ENCODE measurements at places on chromosomes 7 and 10.

DNA sequence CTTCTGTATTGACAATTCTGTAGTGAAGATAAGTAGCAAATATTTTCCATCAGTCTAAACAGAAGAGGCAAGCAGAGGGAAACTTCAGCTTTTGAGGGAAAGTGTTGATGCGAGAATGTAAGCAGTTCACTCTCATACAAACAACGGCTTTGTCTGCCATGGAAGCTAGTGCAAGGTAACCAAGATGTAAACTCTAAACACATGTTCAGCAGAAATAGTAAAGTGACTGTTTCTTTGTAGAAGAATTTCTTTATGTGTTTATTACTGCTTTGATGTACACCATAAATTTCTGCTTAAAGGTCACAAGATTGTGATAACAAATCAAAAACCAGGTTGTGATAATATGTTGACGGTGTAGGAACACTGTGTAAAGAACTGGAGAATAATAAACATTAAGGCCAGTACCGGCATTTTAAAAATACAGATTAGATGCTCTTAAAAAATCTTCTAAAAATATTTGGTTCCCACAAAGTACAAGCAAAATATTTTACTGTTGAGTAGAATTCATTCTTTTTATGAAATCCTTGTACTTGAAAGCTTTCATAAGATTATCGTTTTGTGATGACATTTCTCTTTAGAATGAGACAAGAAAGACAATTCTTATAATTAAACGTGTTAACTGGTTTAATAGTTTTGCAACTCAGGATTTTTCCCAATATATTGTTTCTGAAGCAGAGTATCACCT is 34.2 kb downstream of the SEMA3C start:
- DNase-seq = no peak
- no peak overlapping the region for H3K27ac ChIP-seq
- H3K27me3 ChIP-seq = no peaks in the 10 kb centered on the region
- no peaks in the 10 kb centered on the region for H3K4me1 ChIP-seq

DNA sequence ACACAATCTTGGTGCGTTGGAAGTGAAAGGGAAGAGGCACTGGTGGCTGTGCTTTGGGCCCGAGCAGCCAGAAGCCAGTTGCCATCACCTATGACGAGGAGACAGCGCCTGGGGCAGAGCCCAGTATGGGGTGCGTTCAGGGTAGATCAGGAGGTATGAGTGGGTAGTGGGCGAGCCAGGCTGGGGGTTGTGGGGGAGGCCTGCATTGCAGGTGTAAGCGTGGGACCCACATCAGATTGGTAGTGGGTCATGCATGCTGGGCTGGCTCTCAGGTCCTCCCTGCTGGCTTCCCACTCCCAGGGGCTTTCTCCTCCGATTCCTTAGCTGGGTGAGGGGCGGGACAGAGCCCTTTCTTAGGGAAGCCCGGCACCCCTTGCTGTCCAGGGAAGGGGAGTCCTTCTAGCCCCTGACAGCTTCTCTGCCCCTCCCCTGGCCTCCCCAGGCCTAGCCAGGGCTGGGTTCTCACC is 445 bp upstream of the PVRIG start:
- no peak overlapping the region for H3K27ac ChIP-seq
- H3K27me3 ChIP-seq = no peaks in the 10 kb centered on the region
- H3K4me3 ChIP-seq = no peak overlapping the region
- peaks cover 2% of the 10 kb centered on the region for H3K36me3 ChIP-seq
- H3K4me1 ChIP-seq = peaks cover 4% of the 10 kb centered on the region

DNA sequence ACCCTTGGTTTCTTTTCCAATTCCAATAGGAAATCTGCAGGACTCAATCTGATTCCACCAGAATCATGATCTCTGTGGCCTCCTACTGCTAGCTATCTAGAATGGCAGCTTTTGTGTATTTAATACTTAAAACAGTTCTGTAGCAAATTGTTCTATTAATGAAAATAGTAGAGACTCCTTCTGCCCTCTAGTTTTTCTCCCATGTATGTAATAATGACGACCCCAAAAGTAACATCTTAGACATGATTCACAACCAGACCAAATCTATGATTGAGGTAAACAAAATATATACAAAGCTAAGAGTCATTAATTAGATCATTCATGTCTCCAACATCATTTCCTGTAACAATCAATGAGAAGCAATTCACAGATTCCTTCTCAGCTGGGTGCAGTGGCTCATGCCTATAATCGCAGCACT is 259.1 kb upstream of the MKLN1 start:
- H3K36me3 ChIP-seq = no peaks in the 10 kb centered on the region
- H3K4me3 ChIP-seq = no peak overlapping the region
- H3K27ac ChIP-seq = no peak overlapping the region
- no peak for DNase-seq

DNA sequence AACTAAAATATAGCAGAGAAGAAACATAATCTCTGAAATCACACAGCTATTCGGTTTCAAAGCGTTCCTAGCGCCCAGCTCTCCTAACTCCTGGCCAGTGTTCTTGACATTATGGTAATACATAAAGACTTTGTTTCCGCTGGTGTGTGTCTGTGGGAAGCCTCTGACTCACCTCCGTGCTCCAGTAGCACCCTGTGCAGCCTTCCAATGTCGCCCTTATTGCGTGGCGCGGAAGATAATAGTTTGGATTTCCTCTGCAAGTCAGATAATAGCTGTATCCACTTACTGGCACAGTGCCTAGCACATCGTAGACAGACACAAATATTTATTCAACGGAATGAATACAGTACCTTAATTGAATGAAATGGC is 570 bp downstream of the BMS1 start:
- peaks cover 30% of the 10 kb centered on the region for H3K36me3 ChIP-seq
- peak overlapping the region; percentile 94 for H3K27ac ChIP-seq
- no peak for DNase-seq
- peaks cover 6% of the 10 kb centered on the region for H3K4me1 ChIP-seq
- H3K27me3 ChIP-seq = no peaks in the 10 kb centered on the region

DNA sequence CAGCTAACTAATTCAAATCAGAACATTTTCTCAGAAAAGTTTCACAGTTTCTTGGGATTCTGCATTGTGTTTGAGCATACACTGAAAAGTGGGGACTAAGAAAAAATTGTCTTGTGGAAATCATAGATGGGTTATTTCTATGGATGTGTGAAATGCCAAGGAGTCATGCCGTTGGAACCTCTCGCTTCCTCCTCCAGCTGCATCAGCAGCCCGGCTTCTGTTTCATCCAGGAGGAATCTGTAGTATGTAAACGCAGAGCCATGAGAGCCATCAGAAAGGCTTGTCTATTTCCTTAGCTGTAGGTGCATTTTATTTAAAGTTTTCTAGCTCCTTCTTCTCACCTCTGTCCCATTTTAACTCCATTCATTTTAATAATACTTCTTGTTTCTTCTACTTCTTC is 1144.1 kb downstream of the GATA3 start:
- no peak overlapping the region for H3K4me3 ChIP-seq
- no peak for DNase-seq
- peaks cover 57% of the 10 kb centered on the region for H3K27me3 ChIP-seq
- H3K4me1 ChIP-seq = no peaks in the 10 kb centered on the region
- no peak overlapping the region for H3K27ac ChIP-seq
- H3K36me3 ChIP-seq = no peaks in the 10 kb centered on the region

GRCh38 chr7:27961255-27961654 is 219.3 kb downstream of the JAZF1 start:
- H3K4me1 ChIP-seq = no peaks in the 10 kb centered on the region
- DNase-seq = peak; percentile 7
- no peaks in the 10 kb centered on the region for H3K36me3 ChIP-seq
- H3K27ac ChIP-seq = no peak overlapping the region
- H3K27me3 ChIP-seq = peaks cover 7% of the 10 kb centered on the region

GRCh38 chr10:117112220-117112619 is 25.9 kb downstream of the VAX1 start:
- H3K4me3 ChIP-seq = no peak overlapping the region
- H3K4me1 ChIP-seq = no peaks in the 10 kb centered on the region
- DNase-seq = no peak
- peaks cover 32% of the 10 kb centered on the region for H3K27me3 ChIP-seq

DNA sequence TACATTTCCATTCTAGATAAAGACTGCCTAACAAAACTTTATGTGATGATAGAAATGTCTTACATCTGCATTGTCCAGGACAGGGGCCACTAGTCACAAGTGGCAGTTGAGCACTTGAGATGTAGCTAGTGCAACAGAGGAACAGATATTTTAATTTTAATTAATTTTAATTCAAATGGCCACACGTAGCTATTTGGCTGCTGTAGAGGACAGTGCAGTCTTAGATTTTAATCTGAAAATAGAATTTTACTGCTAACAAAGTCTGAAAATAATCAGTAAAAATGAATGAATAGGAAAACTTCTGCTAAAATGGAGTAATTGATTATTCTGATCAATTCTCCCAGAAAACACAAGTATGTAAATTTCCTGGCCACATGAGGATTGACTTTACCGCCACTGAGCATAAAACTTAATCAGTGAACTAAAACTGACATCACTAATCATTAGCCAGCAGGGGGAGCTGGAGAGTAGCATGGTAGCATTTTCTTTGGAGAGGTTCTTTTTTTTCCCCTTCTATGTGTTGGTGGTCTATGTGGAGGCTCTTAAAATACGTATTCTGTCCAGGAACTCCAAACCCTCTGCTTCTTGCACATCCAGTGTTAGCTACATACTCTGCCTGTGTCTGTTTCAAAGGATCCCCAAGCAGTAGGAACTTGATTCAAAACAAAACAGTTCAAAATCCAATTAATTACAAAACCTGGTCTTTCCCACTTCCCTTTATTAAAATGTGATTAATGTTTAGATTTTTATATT is 52.1 kb downstream of the TSPAN12 start:
- no peak overlapping the region for H3K27ac ChIP-seq
- no peak overlapping the region for H3K4me3 ChIP-seq
- no peaks in the 10 kb centered on the region for H3K27me3 ChIP-seq
- DNase-seq = peak; percentile 85
- no peaks in the 10 kb centered on the region for H3K36me3 ChIP-seq

- no peaks in the 10 kb centered on the region for H3K36me3 ChIP-seq
- no peaks in the 10 kb centered on the region for H3K4me1 ChIP-seq
Measured at GRCh38 chr7:42414941-42415505, 178.0 kb upstream of the GLI3 start.

DNA sequence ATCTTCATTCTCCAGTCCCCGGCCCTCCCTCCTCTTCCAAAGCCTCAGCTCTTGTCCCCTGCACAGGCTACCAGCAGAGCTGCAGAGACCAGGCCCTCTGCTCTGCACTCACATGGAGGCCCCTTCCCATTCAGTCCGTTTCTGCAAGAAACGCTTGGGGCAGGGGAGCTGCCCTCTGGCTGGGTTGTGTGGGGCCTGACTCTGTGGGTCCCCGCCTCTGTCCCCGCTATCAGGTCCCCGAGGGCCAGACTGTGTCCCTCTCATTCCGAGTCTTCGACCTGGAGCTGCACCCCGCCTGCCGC is 1.5 kb downstream of the PCOLCE start:
- H3K4me1 ChIP-seq = peaks cover 21% of the 10 kb centered on the region
- peak overlapping the region; percentile 59 for H3K4me3 ChIP-seq
- peak overlapping the region; percentile 60 for H3K27ac ChIP-seq
- peak; percentile 42 for DNase-seq
- no peaks in the 10 kb centered on the region for H3K27me3 ChIP-seq

DNA sequence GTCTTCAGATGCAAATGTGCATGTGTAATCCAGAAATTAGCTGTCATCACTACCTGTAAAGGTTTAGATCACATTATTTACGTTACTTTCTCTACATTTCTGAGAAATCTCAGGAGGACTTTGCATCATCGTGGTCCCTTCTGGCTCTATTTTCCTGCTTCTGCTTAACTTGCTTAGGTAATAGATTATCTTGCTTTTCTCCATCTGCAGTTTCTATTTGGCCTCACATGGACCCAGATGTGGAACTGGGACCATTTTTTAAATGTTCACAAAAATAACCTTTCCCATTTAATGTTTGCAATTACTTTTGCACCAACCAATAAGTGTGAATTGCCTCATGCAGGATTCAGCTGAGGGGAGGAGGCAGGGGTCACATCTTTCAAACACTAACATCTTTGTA is 278.4 kb upstream of the SEMA3C start:
- H3K36me3 ChIP-seq = no peaks in the 10 kb centered on the region
- no peaks in the 10 kb centered on the region for H3K4me1 ChIP-seq
- H3K27me3 ChIP-seq = no peaks in the 10 kb centered on the region
- no peak for DNase-seq
- H3K27ac ChIP-seq = no peak overlapping the region

- H3K4me1 ChIP-seq = no peaks in the 10 kb centered on the region
- H3K36me3 ChIP-seq = no peaks in the 10 kb centered on the region
Measured at GRCh38 chr7:47406801-47407129, 175.1 kb downstream of the TNS3 start.

DNA sequence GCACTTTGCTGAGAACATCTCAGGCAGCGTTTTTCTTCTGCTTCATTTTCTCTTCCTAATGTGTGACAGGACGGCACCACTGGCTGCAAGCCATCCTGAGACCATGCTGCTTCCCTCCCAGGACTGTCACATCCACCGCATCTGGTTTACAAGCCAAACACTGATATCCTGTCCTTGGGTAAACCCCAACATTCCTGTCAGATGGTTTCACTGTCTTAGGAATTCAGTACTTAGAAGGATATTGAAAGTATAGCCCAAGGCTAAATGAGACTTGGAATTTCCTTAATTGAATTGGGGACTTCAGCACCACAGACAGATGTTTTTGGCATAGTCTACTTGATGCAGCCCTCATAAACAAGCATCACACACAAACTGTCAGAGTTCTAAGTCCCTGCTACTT is 74.2 kb upstream of the PLXNA4 start:
- no peak for DNase-seq
- H3K27me3 ChIP-seq = no peaks in the 10 kb centered on the region
- peaks cover 11% of the 10 kb centered on the region for H3K4me1 ChIP-seq
- no peaks in the 10 kb centered on the region for H3K36me3 ChIP-seq

GRCh38 chr10:103276251-103276895 is 565 bp upstream of the INA start:
- H3K27me3 ChIP-seq = peaks cover 85% of the 10 kb centered on the region
- DNase-seq = no peak
- peak overlapping the region; percentile 38 for H3K4me3 ChIP-seq

GRCh38 chr7:68014031-68014736 is 1017.6 kb downstream of the TYW1 start:
- H3K27me3 ChIP-seq = peaks cover 4% of the 10 kb centered on the region
- H3K4me3 ChIP-seq = no peak overlapping the region
- H3K36me3 ChIP-seq = no peaks in the 10 kb centered on the region

DNA sequence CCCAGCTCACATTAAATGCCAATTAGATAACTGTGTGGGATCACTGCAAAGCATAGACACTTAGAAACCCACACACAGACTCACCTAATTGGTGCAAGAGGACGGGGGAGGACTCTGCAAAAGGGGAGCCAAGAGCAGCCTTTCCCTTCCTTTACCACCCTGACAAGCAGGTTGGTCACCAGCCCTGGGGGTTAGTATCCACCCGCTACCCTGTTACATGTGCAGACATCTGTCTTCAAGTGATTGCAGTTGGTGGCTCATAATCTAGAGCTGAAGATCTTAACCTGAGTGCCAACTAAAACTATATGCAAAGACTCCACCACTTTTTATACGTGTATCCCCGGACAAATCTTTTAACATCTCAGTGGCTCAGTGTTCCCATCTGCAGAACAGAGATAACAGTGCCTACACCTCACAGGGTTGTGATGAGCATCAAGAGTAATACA is 56.9 kb downstream of the SORBS1 start:
- no peaks in the 10 kb centered on the region for H3K27me3 ChIP-seq
- H3K4me1 ChIP-seq = peaks cover 49% of the 10 kb centered on the region
- no peaks in the 10 kb centered on the region for H3K36me3 ChIP-seq
- H3K4me3 ChIP-seq = no peak overlapping the region
- no peak overlapping the region for H3K27ac ChIP-seq
- no peak for DNase-seq

Data from cardiac muscle cell (in vitro differentiated cells and primary cell).